ENCODE measurements at places on chromosomes 6 and 20.

GRCh38 chr6:168004023-168004422 lies 6.6 kb downstream of the KIF25 start:
- peaks cover 29% of the 10 kb centered on the region for H3K27me3 ChIP-seq
- H3K4me3 ChIP-seq: no peak overlapping the region
- no peaks in the 10 kb centered on the region for H3K36me3 ChIP-seq

DNA sequence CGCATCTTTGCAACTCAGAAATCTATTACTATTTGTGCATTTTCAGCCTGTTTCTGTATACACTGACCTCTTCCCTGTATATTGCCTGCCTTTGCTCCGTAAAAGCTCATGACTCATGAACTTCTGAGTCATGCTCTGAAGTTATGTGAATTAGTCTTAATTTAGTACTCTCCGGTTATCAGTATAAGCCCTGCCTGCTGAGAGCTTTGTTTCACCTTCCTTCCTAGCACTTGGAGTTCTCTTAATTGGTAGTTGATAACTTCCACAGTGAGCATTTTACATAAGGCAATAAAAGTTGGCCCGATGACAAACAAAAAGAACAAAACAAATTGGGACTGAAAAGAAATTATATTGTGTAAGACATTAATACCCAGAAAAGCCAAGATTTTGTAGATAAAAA lies 231.4 kb downstream of the GJA1 start:
- no peak overlapping the region for H3K4me3 ChIP-seq
- H3K27me3 ChIP-seq: no peaks in the 10 kb centered on the region
- H3K36me3 ChIP-seq: no peaks in the 10 kb centered on the region

DNA sequence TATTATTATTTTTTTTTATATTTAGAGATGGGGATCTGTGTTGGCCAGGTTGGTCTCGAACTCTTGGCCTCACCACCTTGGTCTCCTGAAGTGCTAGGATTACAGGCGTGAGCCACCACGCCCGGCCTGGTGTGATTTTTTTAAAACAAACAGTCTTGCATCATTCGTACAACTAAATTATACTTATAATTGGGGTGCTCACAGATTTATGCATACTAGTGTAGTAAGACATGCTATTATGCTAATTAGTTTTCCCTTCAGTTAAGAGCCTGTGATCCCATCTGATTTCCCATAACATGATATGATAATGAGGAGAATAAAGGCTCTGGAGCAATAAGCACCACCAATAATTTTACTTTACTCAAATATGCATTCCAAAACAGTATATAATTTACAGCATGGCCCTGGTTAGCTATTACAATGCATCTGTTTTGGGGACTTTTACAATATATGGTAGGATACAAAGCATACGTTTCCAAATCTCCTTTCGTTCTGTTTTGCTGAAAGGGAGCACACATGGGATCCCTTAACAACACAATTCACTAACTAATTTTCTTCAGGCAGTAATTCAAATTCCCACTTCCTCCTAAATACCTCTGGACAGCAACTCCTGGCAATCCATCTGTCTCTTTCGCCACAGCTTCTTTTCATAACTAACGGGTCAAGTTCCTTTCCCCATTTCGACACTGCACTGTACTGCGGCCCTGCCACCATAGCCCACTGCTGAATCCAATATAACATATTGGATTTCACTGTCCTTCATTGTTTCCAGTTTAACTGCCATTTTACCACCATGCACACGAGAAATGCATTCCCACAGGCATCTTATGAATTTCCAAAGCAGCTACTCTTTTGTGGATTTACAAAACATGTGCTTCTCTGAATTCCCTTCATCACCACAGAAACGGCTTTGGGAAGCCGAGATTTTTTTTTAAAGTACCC lies 1.7 kb downstream of the NUDT3 start:
- H3K4me3 ChIP-seq: no peak overlapping the region
- peaks cover 5% of the 10 kb centered on the region for H3K36me3 ChIP-seq
- H3K27ac ChIP-seq: no peak overlapping the region
- peaks cover 19% of the 10 kb centered on the region for H3K4me1 ChIP-seq
- no peaks in the 10 kb centered on the region for H3K27me3 ChIP-seq

- no peak for DNase-seq
- no peaks in the 10 kb centered on the region for H3K27me3 ChIP-seq
- H3K4me1 ChIP-seq: no peaks in the 10 kb centered on the region
- H3K36me3 ChIP-seq: no peaks in the 10 kb centered on the region
Observed at GRCh38 chr6:161415302-161415855, 141.5 kb upstream of the AGPAT4 start.

- H3K4me1 ChIP-seq: no peaks in the 10 kb centered on the region
- no peaks in the 10 kb centered on the region for H3K27me3 ChIP-seq
- no peak overlapping the region for H3K4me3 ChIP-seq
- no peak for DNase-seq
- H3K27ac ChIP-seq: no peak overlapping the region
- H3K36me3 ChIP-seq: peaks cover 70% of the 10 kb centered on the region
Observed at GRCh38 chr6:157877573-157878438, 54.8 kb downstream of the SNX9 start.

GRCh38 chr6:105253787-105254186 lies 74.0 kb upstream of the POPDC3 start:
- no peak overlapping the region for H3K4me3 ChIP-seq
- no peak for DNase-seq
- H3K27me3 ChIP-seq: no peaks in the 10 kb centered on the region
- no peaks in the 10 kb centered on the region for H3K4me1 ChIP-seq

- DNase-seq: peak; percentile 99
- H3K27me3 ChIP-seq: peaks cover 46% of the 10 kb centered on the region
- H3K4me3 ChIP-seq: peak overlapping the region; percentile 59
- peak overlapping the region; percentile 68 for H3K27ac ChIP-seq
Observed at GRCh38 chr6:89297695-89298351, 17.3 kb downstream of the GABRR2 start.

- no peak overlapping the region for H3K27ac ChIP-seq
- no peaks in the 10 kb centered on the region for H3K27me3 ChIP-seq
- no peak overlapping the region for H3K4me3 ChIP-seq
- DNase-seq: no peak
- H3K36me3 ChIP-seq: peaks cover 11% of the 10 kb centered on the region
Observed at GRCh38 chr6:107156617-107157016, 41.3 kb upstream of the BEND3 start.

- no peak for DNase-seq
- H3K4me1 ChIP-seq: no peaks in the 10 kb centered on the region
- no peak overlapping the region for H3K27ac ChIP-seq
- H3K36me3 ChIP-seq: no peaks in the 10 kb centered on the region
Observed at GRCh38 chr6:89199579-89199978, 17.6 kb downstream of the GABRR1 start.

DNA sequence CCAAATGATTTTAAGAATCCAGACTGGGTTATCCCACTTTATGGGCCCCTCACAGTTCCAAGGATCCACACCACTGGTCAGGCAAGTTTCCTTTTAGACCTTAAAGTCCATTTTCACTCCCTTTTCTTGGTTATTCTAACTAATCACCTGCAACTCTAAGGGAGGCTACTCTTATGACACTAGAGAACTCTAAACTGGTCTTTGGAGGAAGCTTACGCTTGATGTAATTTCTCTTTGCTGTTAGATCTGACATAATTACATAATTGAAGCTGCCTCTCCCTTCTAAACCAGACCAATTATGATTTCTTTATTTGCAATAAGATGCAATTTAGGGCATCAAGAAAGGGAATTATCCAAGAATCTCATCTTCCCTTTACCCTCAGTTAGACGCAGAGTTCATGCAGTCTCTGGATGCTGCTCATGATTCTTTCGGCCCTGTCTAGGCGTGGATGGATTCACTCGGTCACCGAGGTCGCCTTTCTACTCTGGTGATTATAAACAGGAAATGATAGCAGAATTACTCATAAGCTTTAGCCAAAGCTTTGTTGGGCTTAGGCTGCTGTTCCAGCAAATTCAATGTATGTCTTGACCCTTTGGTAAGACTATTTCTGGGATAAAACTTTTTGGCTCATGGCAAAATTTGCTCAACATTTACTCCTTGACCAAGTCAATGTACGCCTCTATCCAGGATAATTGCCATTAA lies 166.4 kb upstream of the PRND start:
- no peaks in the 10 kb centered on the region for H3K36me3 ChIP-seq
- H3K27me3 ChIP-seq: no peaks in the 10 kb centered on the region
- no peak overlapping the region for H3K4me3 ChIP-seq
- DNase-seq: peak; percentile 68
- H3K27ac ChIP-seq: no peak overlapping the region

DNA sequence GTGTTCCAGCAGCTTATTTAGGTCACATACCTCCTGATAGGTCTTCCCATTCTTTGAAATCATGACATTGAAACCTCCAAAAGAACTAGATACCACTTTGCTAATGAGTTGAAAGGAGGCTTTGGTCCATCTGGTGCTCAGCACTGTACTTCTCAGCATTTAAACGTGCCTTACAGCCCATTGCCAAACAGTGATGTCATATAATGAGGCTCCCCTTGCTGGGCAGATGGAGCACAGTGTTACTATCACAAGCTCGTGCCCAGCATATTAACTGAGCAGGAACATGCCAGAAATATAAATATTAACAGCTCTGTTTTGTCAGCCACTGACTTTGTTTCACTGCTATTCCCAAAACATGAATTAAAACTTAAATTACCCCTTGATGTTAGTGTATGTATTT lies 25.5 kb upstream of the MAPK13 start:
- H3K36me3 ChIP-seq: peaks cover 66% of the 10 kb centered on the region
- no peaks in the 10 kb centered on the region for H3K27me3 ChIP-seq
- H3K4me1 ChIP-seq: no peaks in the 10 kb centered on the region
- H3K27ac ChIP-seq: no peak overlapping the region
- no peak overlapping the region for H3K4me3 ChIP-seq
